GM23338 (cell line): ENCODE measurements at places on chromosomes 1 and 21. TPM values are rescaled to one million over a fixed set of nuclear protein-coding genes. Genes with fewer than 3 reads are reported as not detected.
A peak's percentile ranks its signal among the peaks of the same experiment; 100 is the strongest.

Gene SELP
- total RNA-seq = not detected in 2 replicates

Gene DMRTA2
- total RNA-seq = 0.07 TPM in 1 of 2 replicates, not detected in the other

DNA sequence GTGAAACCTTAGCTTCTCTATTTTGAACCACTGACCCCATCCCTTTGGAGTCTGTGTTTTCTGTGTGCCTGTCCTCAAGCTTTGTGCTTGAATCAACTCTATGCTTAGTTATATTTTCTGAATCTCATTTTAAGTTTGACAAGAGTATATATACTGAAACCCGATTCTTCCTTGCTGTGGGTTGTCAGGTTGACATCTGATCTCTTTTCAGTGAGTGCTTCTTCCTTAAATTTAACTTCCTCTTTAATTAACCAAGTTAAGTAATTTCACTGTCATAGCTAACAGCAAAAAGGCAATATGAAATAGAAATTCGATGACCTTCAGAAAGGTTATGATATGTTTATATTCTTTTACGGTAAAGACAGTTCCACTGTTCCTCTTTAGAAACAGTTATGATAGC, 69.4 kb downstream of the C1orf21 start:
- no peak for DNase-seq

GRCh38 chr1:162035241-162035640, 11.6 kb upstream of the OLFML2B start:
- no peak for DNase-seq

GRCh38 chr1:57473448-57473847, 49.6 kb upstream of the DAB1 start:
- DNase-seq = no peak

DNA sequence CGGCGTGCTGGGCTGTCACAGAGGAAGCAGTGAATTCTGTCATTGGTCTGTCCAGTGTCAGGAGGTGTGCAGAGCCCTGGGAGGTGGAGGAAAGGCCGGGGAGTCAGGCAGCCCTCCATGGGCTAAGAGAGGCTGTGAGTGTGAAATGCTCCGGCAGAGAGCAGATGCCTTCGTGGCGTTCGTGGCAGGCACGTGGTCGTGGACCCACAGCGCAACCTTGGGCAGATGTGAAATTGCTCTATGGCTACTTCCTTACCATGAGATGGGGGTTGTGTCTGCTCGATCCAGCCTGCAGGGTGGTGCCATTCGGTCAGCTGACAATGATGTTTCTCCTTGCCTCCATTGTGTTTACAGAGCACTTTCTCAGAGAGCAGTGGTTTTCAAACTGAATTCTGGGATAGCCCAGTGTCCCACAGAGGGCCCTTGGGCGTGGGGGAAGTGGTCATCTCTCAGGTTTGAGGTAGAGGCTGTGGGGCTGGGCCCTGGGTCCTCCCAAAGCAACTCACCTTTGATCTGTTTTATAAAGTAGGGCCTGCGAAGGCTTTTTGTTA, 27.9 kb downstream of the TNFRSF1B start:
- no peak for DNase-seq

DNA sequence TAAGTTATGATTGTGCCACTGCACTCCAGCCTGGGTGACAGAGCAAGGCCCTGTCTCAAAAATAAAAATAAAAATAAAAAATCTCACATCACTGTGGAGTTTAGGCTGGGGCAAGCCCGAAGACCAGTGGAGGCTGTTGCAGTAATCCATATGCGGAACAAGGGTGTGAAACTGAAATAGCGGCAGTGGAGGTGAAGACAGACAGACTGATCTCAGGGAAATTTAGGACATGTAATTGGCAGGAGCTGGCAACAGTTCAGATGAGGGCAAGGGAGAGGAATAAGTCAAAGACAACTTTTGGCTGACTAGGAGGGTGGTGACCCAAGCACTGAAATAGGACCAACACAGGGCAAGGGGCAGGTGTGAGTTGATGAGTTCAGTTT, 8.4 kb downstream of the ARMH1 start:
- DNase-seq = no peak

DNA sequence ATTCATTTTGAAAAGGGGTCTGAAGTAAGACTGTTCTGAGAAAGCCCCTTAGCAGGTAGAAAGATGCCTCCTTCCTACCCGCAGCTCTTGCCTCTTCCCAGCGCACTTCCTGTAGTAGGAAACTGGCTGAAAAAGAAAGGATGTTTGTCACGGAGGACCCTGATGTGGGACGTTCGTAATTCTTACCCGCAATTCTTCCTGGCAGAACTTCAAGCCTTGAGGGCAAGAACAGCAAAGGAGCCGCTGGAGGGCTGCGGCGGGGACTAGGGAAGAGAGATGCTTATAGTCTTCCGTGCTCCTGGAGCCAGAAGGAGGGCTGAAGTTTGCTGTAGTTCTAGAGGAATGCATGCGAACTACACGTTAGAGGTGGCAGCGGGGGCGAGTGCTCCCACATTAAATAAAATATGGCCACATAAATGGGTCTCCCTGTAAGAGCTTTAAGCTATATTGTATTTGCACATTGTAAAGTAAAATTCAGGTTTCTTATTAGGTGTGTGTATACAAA, 6.3 kb downstream of the C1orf53 start:
- DNase-seq = peak; percentile 69
